Activated CD4-positive, alpha-beta T cell treated with anti-CD3 and anti-CD28 coated beads, Interleukin-2, amount 10 ng/mL, durations not matched to agents 7 days and 5 days (primary cell): ENCODE measurements at places on chromosomes 12 and 14.

DNA sequence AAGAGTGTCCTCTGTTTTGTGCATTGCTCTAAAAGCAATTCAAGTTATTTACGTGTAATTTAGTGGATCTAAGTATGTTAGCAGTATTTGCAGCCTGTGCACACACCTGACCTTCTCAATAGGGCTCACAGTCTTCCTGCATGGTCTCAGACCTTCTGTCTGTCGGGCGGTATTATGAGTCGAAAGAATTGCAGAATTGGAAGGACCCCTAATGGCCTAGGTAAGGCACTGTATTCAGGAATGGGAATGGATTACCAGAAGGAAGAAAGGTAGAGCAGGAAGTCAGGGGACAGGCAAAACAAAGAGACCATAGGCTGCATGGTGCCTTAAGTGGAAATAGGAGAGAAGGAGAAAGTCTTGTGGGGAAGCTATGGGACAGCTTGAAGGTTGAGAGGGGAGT is 341.6 kb downstream of the VRK1 start:
- no peak for DNase-seq

GRCh38 chr14:75543253-75543652 is 21.0 kb downstream of the BATF start:
- DNase-seq, result peak; percentile 28

DNA sequence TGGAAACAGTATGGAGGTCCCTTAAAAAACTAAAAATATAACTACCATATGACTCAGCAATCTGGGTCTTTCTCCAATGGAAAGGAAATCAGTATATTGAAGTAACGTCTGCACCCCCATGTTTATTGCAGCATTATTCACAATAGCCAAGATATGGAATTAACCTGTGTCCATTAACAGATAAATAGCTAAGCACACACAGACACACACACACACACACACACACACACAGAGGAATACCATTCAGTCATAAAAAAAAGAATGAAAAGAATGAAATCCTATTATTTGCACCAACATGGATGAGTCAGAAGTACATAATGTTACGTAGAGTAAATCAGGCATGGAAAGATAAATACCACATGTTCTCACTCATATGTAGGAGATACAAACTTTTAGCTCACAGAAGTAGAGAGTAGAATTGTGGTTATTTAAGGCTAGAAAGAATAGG is 4.7 kb downstream of the KLRK1 start:
- no peak for DNase-seq

DNA sequence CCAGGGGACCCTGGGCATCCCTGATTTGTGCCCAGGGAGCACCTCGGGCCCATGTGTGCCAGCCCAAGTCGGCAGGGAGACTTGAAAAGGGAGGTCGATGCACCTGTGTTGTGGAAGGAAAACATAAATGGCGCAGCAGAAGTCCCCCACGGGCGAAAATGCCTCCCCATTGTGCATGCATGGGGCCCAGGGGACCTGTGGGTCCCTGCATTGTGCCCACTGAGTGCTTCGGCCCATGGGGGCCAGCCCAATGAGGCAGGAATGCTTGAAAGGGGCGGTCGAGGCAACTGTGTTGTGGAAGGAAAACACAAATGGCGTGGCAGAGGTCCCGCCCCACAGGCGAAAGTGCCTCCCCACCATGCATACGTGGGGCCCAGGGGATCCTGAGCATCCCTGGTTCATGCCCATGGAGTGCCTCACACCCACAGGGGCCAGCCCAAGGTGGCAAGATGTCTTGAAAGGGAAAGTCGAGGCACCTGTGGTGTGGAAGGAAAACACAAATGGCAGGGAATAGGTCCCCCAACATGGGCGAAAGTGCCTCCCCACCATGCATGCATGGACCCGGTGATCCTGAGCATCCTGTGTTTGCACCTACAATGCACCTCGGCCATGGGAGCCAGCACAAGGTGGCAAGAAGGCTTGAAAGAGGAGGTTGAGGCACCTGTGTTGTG is 368.0 kb downstream of the ALG10 start:
- DNase-seq, result no peak

DNA sequence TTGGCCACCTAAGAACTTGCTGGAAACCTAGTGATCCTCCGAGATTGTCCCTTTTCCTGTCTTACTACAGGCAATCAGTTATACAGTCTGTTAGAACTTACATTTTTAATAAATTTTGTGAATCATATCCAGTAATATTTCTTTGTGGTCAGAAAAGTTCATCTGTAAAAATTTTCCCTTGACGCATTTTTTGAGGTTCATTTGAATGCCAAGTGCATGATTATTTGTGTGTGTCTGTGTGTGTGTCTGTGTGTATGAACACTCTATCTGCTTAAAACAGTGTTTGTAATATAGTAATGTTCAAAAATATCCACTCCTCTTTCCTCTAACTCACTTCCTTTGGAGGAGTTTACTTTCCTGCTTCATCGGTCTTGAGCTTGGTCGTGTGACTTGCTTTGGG is 468.7 kb upstream of the FLRT2 start:
- DNase-seq, result no peak

DNA sequence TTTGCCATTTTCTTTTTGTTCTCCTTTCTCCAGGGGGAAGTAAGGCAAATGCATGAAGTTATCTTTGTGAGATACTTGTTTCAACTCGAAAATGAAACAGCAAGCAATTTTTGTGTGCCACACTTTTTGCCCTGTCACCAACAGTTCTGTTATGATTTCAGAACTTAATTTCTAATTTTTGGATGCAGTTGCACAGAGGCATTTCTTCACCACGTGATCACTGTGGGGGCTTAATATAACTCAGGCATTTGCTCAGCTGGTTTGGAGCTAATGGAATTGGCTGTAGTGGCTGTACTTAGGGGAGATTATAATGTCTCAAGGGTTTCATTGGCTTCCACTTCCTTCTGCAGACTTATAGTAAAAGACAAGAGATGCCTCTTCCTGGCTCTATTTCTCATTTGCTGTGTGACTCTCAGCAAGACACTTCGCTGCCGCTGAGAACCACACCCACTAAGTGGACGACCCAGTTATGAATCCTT is 452.4 kb downstream of the RAD51B start:
- DNase-seq, result no peak

DNA sequence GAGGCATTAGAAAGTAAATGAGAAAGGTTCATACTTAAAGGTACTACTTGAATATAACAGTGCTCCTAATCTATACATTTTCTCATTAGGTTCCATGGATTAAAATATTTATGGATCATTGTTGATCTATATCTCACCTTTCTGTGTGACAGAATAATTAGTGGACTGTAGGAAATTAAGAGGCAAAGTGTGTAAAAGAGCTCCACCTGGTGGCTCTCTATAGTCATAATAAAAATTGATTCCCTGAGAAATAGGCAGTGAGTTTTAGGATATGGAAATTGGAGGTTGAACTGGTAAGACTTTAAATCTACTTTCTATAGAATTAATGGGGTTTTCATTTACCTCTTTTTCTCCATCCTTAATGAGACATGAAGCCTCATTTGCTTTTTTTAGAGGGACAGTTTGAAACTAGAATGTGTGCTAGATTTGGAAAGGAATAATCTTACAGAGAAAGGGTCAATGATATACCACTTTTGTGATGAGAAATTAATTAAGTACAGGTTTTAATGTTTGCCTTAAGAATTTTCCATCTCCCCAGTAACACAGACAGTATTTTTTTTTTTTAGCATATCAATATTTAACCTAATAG is 11.8 kb upstream of the DERA start:
- no peak for DNase-seq

DNA sequence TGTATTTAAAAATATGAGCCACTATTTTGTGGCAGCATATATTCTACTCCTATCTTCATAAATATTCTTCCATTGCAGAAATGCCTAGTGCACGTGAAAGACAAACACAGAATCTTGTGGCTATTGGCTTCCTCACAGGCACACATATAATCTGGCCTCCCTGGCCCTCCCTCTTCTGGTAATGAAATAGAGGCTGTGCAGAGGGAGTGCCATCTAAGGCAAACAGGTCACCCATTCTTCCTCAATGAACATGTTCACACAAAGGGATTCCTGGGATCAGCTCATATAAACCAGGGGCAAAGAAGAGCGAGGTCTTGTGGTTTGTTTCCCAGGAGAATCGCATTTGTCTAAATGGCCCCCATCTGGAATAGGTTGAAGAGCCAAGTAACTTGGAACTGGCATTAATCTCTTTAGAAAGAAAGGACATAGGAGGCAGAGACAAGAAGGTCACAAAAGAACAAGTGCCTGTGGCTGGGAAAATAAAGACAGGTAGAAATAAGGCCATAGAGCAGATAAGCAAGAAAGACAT is 171.6 kb upstream of the PTPRQ start:
- no peak for DNase-seq

GRCh38 chr12:105897311-105897725 is 241.4 kb downstream of the NUAK1 start:
- no peak for DNase-seq

GRCh38 chr14:35384455-35385041 is 20.0 kb downstream of the NFKBIA start:
- no peak for DNase-seq

- no peak for DNase-seq
Measured at GRCh38 chr12:61863811-61864210, 396.4 kb upstream of the USP15 start.

- DNase-seq, result no peak
Measured at GRCh38 chr14:36647824-36648753, 13.6 kb upstream of the PAX9 start.

DNA sequence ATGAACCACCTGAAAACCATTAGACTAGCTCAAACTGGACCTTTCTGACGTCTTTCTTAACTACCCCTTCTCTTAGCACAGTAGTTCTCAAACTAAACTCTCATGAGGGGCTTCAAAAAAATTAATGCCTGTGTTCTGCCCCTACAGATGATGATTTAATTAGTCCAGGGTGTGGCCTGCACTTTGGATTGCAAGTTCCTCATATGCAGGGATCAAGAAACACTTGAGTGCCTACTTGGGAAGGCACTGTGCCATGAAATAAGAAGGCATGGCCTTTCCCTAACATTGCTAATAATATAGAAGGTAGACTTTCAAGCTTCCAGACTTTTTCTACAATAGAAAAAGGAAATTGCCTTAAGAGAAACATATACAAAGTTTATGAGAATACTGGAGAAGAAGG is 22.8 kb upstream of the KLHDC2 start:
- no peak for DNase-seq

DNA sequence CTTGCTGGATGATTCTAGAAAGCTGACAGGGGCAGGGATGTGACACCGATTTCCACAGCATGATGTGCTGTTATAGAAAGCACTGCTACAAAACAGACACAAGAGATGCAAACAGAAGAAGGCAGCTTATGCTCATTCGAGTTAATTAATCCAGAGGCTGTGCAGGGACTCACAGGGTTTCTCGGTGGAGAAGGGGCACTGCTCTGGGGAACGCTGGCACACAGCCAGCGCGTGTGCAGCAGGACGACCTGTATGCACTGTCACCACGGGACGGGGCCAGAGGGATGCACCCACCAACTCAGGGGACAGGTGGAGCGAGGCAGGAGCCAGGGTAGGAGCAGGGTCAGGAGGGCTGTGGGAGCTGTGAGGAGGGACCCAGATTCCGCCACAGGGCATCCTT is 143.5 kb downstream of the RIMBP2 start:
- DNase-seq, result no peak

DNA sequence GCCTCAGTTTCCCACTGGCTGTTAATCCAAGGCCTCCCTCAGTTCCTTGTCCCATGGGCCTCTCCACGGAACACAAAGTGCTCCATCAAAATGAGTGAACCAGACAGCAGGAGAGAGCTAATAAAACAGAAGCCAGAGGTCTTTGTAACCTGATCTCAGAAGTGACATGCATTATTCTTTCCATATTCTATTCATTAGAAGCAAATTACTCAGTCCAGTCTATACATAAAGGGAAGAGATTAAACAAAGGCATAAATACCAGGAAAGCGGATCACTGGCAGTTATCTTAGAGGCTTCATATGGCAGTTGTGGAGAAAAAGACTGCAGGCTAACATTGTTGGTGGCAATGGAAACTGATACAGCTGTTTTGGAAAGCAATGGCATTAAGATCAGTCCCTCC is 170.6 kb upstream of the GARIN6 start:
- DNase-seq, result no peak

- DNase-seq, result no peak
Measured at GRCh38 chr14:80037349-80037748, 174.0 kb downstream of the DIO2 start.

- DNase-seq, result peak; percentile 8
Measured at GRCh38 chr14:75334549-75335051, 56.0 kb downstream of the FOS start.

DNA sequence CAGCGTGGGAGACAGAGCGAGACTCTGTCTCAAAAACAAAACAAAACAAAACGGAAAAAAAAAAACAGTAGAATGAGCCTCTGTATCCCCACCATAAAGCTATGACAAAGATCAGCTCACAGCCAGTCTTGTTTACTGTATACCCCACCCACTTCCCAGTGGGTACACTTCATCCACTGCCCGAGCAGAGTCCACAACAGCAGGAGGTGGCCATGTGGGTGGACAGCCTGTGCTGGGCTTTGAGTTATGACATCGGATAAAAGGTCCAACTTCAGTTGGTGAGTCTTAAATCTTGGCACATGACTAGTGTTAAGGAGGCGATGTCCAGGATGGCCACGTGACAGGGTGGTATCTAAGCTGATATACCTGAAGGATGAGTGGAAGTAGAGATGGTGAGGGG is 34.8 kb upstream of the MAPKAPK5 start:
- DNase-seq, result no peak

- DNase-seq, result peak; percentile 22
Measured at GRCh38 chr14:105477660-105478397, 3.2 kb downstream of the CRIP2 start.

DNA sequence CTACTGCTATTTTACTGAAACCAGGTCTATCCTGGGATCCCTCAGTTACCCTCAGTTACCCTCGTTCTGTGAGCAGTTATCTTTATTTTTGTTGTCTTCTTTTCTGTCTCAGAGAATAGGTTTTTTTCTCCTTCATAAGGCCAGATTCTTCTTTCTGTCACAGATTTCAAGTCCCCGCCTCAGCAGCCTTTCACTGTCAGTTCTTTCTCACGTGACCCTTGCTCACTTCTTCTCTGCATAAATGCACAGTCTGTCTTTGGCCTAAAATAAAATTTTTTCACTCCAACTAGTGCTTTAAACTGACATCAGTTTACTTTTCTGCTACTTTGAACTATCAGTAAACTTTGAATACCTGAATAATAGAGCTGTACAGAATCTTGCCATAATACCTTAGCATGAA is 299.7 kb downstream of the ERC1 start:
- DNase-seq, result no peak
